ENCODE measurements at places on chromosomes 5 and 9.

DNA sequence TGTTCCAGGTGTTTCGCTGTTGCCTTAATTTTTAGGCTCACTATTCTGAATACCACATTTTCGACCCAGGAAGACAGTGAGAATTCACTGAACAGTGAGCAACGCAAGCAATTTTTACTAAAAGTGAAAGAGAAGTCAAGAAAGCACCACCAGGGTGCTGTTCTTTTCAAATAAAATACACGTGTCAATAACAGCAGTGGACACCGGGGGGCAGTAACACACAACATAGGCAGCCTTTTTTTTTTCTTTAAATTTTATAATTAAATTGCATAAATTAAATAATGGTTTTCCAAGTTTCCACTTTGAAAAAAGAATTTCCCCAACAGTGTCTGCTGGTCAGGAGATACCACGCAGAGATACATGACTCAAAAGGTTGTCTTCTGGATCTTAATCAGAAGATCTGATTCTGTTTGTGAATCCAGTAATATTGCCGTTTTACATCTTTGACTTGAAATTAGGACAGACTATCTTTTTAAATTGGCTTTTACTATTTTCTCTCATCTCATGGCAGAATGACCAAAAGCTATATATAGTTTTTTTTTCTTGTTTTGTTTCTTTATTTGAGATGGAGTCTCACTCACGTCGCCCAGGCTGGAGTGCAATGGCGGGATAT, 47.1 kb upstream of the SH3GL2 start:
- no peak for DNase-seq

DNA sequence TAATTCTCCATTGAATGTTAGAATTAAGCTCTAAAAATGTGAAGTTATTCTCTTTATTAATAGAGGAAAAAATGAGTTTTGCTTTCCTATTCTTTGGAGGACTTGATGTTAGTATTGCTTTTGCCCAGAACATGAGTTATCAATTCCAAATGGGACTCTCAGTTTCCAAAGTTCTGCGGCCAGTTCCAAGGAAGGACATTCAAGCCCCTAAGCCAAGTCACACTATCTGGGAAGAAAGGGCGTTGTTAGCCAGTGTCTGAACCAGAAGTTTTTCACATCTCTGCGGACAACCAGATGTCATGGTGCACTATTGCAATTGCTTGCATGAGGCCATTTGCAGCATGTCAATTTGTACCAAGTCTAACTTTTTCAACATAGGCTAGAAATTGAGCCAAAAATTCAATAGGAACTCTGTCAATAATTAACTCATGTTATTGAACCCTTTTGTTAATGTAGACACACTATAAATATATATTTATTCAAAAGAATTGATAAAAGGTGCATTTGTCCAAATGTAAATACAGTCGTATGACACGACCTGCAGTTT, 183.3 kb upstream of the PIK3R1 start:
- no peak for DNase-seq

- no peak for DNase-seq
These were observed 27.0 kb upstream of the NSMF start for GRCh38 chr9:137486141-137486490.

GRCh38 chr9:18595597-18595996, 121.6 kb downstream of the ADAMTSL1 start:
- no peak for DNase-seq

- no peak for DNase-seq
These were observed 6.2 kb upstream of the KLF9 start for GRCh38 chr9:70420441-70421271.

GRCh38 chr9:93276973-93277372, 93.0 kb downstream of the WNK2 start:
- no peak for DNase-seq

DNA sequence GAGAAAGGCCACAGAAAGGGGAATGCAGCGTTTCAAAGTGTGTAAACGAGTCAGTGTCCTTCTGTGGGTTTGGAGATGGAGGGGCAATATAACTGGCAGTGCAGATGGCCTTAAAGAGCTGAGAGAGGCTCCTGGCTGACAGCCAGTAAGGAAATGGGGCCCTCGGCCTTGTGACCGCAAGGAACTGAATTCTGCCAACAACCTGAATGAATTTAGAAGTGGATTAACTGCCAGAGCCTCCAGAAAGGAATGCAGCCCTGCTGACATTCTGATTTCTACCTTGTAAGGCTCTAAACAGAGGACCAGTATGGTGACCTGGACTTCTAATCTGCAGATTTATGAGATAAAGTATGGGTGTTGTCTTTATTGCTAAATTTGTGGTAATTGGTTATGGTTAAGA, 17.5 kb upstream of the NREP start:
- no peak for DNase-seq
